Activated gamma-delta T cell treated with Interleukin-2 at 50 U/mL for 16 hours (primary cell): ENCODE measurements at places on chromosomes 13 and 19.

- DNase-seq, result no peak
These were observed 25.0 kb downstream of the LAMP1 start for GRCh38 chr13:113322043-113322461.

DNA sequence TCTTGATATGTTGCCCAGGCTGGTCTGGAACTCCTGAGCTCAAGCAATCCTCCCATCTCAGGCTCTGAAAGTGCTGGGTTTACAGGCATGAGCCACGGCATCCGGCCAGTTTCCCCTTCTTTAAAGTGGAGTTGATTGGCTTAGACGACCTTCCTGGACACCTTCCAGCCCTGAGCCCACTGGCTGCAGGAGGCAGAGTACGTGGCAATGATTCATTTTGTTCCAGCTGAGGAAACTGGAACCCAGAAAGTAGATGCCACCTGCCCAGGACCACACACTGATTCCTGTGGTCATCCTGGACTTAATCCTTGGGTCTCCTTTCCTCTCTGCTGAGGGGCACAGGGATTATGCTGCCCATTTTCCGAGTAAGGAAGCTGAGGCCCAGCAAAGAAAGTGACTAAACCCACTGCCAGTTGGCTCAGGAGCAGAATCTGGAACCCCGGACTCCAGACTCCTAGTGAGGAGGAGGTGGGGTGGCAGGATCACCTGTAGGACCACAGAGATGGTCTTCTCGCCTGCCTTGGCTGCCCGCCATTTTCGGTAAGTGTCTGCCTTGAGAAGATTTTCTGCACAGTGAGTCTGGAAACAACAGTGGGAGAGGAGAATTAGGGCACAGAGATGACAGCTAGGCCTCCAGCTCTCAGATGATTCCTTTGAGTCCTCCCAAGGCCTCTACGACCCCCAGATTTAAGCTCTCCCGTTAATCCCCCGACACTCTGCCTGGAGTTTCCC is 737 bp downstream of the XRCC1 start:
- no peak for DNase-seq

DNA sequence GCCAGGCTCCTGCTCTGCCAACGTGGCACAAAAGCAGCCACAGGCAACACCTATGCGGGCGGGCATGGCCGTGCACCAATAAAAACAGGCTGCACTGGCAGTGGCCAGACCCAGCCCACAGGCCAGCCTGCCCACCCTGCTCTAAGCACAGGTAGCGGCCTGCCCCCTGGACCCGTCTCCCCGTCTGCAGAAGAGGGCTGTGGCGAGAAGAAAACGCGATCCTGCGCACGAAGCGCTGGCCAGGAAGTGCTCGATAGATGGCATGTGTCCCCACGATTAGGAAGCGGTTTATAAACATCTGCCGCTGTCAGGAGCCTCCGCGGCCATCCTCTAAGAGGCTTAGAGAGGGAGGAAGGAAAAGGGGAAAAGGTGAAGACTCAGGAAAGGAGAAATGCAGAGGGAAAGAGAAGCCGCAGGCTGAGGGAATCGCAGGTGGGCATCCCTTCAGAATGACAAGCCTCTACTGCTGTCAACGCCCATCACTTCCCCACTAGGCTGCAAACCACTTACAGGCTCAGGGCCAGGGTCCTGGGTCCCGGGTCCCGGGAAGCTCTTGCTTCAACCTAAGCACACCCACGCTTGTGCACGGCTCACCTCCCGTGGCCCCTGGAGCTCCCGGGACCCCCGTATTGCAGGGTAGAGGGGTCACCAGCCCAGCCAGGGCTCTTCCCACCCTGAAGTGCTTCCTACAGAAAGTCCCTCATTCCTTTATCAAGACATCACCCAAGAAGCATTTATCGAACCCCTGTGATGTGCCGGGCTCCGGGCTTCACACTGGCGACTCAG is 10.5 kb downstream of the MLLT1 start:
- DNase-seq, result no peak

GRCh38 chr19:50427997-50428425 is 4.7 kb upstream of the MYBPC2 start:
- DNase-seq, result no peak

DNA sequence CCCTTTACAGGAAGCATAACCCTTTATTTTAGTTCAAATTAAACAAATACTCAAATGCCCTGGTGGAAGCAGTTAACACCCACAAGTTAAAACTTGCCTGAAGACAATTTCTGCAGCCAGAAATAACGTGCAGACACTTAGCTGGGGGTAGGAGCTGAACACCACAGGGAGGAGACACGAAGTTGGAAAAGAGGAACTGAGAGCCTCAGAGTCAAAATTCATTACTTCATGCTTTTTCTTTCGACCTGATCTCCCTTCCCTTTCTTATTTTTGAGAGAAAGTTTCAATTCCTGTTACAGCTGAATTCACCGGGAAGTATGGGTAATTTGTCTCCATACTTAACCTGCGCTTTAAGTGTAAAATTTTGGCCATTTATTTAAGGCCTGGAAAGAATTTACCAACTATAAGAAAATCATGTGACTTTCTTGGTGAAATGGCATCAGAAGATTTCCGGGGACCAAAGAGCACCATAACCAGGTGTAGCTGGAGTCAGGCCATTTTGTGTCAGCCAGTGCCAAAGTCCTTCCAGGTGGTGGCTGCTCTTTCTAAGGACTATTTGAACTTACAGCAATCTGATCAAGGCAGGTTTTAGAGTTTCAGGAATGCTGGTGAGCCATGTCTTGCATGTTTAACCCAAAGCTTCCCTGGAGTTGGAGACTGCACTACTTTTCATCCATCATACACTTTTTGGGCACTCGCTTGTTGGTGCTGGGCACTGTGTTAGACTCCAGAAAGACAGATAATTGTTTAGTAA is 46.5 kb upstream of the RCBTB2 start:
- DNase-seq, result no peak

DNA sequence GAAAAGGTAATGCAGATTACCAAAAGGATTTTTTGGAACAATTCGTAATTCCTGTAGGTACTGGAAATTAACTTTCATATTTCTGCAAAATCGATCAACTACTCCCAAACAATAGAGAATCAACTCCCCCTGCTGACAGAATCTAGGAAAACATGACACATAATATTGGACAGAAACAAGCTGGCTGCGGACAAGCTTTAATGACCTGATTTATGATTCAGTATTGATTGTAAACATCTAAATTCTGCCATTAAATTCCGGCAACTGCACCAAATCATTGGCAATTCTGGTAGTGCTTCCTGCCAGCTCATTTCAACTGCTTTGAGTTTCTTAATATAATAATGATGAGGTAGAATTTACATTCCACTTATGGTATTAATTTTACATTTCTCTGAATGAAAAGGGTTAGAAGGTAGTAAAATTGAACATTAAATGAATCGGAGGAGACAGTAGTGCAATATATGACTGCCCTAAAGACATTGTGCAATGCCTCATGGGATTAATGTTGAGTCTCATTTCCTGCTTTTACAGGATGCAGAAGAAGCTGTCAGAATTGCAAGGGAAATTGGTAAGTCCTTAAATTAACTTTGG is 146.5 kb downstream of the PCCA start:
- DNase-seq, result no peak

- DNase-seq, result no peak
These were observed 459 bp upstream of the GRIN2D start for GRCh38 chr19:48392860-48393558.
